ENCODE measurements at places on chromosomes 5 and 9.

- DNase-seq: no peak
Observed at GRCh38 chr9:114035845-114036801, 42.0 kb downstream of the AMBP start.

GRCh38 chr5:79962575-79963222 lies 28.4 kb downstream of the MTX3 start:
- no peak for DNase-seq

GRCh38 chr5:172492097-172492840 lies 37.9 kb upstream of the SH3PXD2B start:
- DNase-seq: no peak

DNA sequence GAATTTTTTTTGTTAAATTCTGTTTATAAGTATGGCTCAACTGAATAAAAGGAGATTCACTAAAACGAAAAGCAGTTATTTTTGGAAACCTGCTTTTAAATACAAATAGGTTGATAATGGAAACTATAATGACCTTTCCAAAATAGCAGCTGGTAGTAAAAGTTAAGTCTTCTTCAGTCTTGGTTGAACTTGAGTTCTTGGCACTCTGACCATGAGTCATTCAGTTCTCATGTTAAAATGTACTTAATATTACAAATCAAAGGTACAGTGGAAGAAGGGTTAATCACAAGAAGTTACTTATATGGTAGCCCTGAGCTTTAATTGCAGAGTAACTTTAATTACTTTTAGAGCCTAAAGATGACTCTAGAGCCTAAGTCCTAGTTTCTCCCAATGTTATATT lies 62.1 kb downstream of the KLF9 start:
- no peak for DNase-seq

- DNase-seq: no peak
Observed at GRCh38 chr9:138100711-138101350, 223.2 kb downstream of the CACNA1B start.

GRCh38 chr9:136544548-136544963 lies 1.3 kb downstream of the NOTCH1 start:
- peak; percentile 52 for DNase-seq

- DNase-seq: no peak
Observed at GRCh38 chr5:54908774-54909525, 76.4 kb downstream of the ESM1 start.

DNA sequence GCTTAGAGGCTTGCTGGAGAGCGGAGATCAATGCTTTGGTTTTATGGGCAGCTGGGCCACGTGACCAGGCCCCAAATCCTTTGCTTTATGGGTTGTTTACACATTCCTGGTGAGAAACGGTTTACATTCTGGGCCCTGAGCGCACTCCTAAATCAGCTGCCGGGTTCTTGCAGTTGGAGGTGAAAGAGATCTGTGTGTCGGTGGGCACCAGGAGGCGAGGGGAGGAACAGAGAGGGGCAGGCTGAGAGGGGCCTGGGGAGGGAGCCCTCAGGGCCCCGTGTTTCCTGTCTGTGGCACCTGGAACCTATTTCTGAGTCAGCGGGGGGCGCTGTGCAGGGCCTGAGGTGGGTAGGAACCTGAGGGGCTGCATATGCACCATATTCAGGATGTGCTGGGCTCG lies 63.5 kb upstream of the HAND1 start:
- DNase-seq: no peak

DNA sequence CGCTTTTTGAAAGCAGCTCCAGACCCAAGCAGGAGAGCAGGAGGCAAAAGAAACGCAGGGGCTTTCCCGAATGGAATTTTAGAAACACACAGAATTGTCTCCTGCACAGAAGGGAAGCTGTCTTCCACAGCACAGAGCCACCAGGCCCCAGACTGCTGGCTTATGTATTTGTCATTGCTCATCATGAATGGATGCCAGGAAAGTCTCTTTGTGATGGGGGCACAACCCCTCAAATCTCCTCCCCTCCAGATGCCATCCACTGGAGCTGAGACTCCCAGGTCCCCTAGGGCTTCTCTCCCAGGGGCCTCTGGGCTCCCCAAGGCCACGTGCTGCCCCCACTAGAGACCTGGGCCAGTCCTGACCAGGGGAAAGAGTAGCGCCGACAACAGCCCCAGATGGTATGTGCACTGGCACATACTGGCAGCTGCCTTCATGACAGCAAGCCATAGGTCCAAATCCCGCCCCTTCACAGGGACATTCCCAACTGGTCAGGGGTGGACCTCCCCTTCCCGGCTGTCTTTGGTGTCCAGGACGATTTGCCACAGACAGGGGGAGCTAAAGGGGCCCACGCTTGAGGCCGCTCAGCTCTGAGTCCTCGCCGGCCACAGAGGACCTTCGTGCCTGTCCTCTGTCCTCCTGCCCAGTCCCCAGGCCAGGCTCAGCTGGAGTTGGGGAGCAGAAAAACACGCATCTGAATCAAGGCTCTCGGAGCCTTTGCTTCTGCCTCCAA lies 127.8 kb downstream of the KCNIP1 start:
- no peak for DNase-seq

GRCh38 chr5:160534125-160534524 lies 112.5 kb downstream of the PTTG1 start:
- no peak for DNase-seq

- no peak for DNase-seq
Observed at GRCh38 chr5:90803381-90803780, 244.8 kb downstream of the ADGRV1 start.

DNA sequence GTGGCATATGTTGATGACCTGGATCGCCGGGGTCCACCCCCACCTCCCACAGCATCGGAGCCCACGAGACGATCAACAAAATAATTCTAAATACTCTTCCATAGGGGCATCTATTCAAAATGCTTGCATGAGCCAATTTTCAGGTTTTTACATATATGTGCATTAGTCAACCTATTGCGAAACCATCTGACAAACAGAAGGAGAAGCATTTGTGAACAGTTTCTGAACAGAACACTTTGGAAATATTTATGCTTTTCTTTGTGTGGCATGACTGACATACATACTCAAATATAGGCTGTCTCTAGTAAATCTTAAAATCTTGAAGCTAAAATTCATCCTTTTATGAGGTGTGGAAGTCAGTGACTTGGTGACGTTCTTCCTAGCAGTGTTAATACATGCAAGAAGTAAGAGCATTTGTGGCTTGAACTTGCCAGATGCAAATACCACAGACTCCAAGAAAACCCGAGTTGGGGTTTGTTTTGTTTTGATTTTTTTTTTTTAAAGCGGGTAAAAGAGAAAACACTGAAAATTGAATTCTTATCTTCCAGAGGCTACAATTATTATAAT lies 5.3 kb downstream of the GPR151 start:
- DNase-seq: no peak

DNA sequence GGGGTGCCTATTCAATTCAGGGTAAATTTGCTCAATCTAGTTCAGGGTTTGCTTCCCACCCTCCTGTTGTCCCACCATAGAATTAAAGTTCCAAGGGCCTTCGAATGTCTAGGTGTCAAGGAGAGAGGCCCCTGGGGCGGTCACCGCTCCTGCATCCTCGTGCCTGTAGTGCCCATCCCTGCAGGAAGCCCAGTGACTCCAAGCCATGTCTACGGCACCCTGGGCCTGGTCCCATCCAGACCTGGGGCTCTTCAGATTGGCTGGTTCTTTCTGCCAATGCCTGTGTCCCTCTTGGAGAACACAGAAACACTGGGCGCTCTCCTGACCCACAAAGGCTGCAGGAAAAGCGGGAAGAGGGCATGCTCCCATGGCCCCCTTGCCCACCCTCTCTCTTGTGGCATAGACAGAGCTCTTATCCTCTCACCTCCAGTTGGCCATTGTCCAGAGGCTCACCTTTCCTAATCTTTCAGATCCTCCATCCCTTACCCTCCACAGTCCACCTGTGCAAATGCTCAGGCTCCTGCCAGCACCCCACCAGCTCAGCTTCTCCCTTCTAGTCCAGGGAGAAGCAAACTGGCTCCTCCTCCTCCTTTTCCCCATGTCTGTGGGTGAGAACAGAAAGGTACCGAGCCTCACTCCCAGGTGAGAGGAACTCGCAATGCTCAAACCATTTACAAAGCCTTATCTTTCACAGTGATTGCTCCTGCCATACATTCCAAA lies 253.0 kb upstream of the IRX2 start:
- no peak for DNase-seq

- DNase-seq: no peak
Observed at GRCh38 chr9:94014920-94015319, 59.8 kb upstream of the BARX1 start.

- no peak for DNase-seq
Observed at GRCh38 chr9:22002038-22002437, 7.1 kb downstream of the CDKN2B start.

GRCh38 chr9:115606838-115607237 lies 488.9 kb upstream of the TNC start:
- DNase-seq: no peak

DNA sequence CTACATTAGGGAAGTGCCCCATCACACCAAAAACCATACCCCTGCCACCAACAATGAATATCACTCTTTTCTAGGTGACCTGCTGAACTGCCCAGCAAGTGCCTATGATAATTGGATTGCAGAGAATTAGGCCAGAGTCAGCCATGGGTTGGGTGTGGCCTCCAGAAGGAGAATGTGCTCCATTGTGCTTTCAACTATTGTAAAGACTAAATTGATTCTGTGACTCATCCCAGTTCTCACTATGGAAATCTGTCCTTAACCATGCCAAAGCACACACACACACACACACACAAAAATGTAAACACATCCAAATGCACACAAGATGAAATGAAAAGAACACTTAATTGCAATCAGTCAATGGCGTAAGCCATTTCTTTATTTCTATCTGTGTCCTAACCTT lies 25.7 kb downstream of the DRD1 start:
- DNase-seq: no peak

- no peak for DNase-seq
Observed at GRCh38 chr9:111961009-111961408, 64.4 kb downstream of the UGCG start.

- DNase-seq: no peak
Observed at GRCh38 chr9:133711428-133712220, 26.5 kb downstream of the SARDH start.

DNA sequence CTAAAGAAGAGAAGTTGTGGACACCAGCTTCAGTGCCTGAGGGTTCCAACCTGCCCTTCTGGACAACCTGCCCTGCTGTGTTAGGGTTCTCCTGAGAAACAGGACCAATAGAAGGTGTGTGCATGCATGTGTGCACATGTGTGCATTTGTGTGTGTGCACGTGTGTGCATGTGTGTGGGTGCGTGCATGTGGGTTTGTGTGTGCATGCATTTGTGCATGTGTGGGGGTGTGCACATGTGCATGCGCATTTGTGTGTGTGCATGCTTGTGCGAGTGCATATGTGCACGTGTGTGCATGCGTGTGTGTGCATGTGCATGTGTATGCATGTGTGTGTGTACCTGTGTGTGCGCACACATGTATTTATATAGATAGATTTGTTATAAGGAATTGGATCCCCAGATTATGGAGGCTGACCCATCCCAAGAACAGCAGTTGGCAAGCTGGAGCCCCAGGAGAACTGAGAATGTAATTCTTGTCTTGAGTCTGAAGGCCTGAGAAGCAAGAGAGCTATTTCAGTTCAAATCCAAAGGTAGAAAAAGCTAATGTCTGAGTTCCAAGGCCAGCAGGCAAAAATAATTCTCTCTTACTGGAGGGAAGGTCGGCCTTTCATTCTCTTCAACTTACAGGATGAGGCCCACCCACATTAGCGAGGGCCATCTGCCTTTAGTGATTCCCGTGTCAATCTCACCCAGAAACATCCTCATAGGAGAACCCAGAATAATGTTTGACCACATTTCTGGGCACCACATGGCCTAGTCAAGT lies 62.9 kb upstream of the SYNPO start:
- DNase-seq: no peak

DNA sequence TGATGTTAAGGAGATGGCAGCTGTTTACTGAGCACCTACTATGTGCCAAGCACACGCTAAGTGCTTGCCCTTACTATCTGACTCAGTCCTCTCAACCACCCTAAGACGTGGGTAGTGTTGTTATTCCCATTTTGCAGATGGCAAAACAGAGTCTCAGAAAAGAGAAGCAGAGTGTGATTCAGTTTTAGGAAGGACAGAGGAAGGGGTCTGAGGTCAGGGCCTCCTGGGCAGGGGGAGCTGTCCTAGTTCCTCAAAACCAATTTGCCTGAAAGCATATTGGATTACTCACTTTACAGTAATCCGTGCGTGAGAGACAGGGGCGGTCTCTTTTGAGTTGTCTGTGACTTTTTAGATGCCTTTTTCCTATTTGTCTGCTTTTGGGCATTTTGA lies 23.2 kb downstream of the DNM1 start:
- no peak for DNase-seq

DNA sequence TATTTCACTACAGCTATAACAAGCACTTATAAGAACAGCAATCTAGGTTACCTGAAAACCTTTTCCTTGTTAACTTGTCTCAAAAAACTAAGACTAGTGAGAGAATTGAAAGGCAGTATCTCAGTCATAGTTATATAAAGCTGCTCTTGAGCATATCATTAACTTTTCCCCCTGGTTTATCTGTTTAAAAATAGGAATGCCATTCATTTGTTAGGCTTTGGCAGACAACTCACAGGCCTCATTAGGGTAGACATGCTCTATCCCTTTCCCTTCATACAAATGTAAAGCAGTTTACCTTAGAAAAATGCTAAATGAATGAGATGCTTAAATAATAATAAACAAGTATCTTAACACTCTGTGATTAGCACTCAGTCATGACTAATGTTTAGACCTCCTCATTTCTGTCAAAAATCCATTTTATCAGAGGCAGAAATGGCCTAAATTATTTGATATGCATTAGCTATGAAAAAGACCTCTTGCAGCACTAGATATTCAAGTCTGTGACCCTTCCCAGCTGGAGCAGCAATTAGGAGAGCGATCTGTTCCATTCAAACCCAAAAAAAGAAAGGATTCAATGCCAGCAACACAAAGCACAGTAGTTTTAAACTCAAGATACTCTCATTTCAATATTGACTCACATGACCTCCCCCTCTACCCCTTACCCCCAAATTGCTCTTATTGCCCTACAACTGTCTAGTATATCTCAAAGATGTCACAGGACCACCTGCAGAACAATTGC lies 1578.8 kb upstream of the WWC1 start:
- DNase-seq: no peak

DNA sequence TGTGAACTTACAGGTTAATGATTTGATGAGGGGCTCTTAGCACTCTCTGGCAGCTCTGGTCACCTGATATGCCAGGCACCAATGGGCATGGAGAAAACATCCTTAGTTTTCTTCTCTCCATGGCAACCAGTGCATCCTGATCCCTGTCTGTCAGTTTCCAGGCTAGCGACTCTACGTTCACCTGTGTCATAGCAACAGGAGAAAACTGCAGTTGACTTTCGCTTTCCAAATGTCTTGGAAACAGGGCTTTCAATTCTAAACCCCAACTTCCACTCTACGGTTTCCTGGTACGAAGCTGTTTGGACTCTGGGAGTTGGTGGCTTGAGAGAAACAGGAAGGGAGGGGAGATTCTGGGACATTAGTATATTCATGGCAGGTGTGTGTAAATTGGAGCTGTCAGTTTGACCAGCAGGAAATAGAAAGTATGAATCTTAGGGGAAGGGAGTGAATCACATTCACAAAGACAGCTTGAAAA lies 74.4 kb downstream of the SLC28A3 start:
- DNase-seq: no peak

- DNase-seq: no peak
Observed at GRCh38 chr5:174751154-174752000, 27.0 kb downstream of the MSX2 start.

Data from activated CD4-positive, alpha-beta T cell treated with anti-CD3 and anti-CD28 coated beads, Interleukin-2, amount 50 U/mL, for 1 hour (primary cell).